ENCODE measurements at places on chromosomes 16 and 17. TPM values are rescaled to one million over a fixed set of nuclear protein-coding genes. Genes with fewer than 3 reads are reported as not detected.

DNA sequence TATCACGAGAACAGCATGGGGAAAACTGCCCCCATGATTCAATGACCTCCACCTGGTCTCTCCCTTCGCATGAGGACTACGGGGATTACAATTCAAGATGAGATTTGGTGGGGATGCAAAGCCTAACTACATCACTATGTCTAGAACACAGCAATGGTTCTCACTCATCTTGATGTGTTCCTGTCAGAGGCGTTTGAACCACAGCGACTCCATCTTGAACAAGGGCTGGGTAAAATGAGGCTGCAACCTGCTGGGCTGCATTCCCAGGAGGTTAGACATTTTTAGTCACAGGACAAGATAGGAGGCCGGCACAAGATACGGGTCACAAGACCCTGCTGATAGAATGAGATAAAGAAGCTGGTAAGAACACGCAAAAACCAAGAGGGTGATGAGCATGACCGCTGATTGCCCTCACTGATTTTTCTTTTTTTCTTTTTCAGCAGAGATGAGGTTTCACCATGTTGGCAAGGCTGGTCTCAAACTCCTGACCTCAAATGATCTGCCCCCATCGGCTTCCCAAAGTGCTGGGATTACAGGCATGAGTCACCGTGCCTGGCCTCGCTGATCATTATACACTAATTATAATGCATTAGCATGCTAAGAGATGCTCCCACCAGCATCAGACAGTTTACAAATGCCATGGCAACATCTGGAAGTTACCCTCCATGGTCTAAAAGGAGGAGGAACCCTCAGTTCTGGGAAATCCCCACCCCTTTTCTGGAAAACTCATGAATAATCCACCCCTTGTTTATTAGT is 3.0 kb upstream of the PPY start:
- peaks cover 47% of the 10 kb centered on the region for H3K27me3 ChIP-seq
- H3K4me1 ChIP-seq = no peaks in the 10 kb centered on the region
- DNase-seq = no peak
- no peak overlapping the region for H3K4me3 ChIP-seq
- H3K36me3 ChIP-seq = no peaks in the 10 kb centered on the region

GRCh38 chr16:85986931-85987749 is 88.2 kb downstream of the IRF8 start:
- H3K27ac ChIP-seq = no peak overlapping the region
- peaks cover 3% of the 10 kb centered on the region for H3K4me1 ChIP-seq
- H3K4me3 ChIP-seq = peak overlapping the region; percentile 5
- no peak for DNase-seq
- peaks cover 98% of the 10 kb centered on the region for H3K27me3 ChIP-seq

- peaks cover 4% of the 10 kb centered on the region for H3K4me1 ChIP-seq
- no peak for DNase-seq
- peaks cover 40% of the 10 kb centered on the region for H3K36me3 ChIP-seq
- H3K4me3 ChIP-seq = no peak overlapping the region
These were observed 28.4 kb upstream of the SLC25A19 start for GRCh38 chr17:75317671-75318070.

DNA sequence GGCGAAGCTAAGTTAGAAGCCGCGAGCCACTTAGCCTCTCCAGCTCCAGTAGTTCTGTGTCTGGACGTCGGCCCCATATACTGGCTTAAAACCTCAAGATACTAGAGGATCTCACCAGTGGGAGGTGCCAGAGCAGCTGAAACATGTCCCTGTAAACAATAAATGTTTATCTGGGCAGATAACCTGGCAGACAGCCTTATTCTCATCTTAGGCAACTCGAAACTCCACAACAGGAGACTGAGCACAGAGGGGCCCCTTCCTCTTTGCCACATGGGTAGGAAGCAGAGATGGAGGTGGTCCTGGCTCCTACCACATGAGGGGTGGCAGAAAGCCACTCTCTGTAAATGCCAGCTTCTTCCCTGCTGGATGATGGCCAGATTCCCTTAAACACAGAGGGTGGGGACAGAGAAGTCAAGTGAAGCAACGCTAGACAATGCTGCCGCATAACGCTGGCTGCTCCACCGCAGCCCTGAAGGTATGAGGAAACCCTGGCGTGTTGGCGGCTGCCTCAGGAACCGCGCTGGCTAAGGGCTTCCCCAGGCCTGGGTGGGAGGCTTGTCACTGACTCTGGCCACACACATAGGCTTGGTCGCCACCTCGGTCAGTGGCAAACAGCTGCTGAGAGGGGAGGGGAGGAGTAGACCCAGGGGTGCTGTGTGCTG is 67.9 kb downstream of the HIC1 start:
- peaks cover 35% of the 10 kb centered on the region for H3K4me1 ChIP-seq
- peak overlapping the region; percentile 85 for H3K27ac ChIP-seq
- DNase-seq = peak; percentile 62
- H3K4me3 ChIP-seq = peak overlapping the region; percentile 32
- no peaks in the 10 kb centered on the region for H3K27me3 ChIP-seq

GRCh38 chr16:20853143-20853542 is 46.8 kb downstream of the REXO5 start:
- no peaks in the 10 kb centered on the region for H3K27me3 ChIP-seq
- H3K27ac ChIP-seq = peak overlapping the region; percentile 92
- H3K36me3 ChIP-seq = no peaks in the 10 kb centered on the region

DNA sequence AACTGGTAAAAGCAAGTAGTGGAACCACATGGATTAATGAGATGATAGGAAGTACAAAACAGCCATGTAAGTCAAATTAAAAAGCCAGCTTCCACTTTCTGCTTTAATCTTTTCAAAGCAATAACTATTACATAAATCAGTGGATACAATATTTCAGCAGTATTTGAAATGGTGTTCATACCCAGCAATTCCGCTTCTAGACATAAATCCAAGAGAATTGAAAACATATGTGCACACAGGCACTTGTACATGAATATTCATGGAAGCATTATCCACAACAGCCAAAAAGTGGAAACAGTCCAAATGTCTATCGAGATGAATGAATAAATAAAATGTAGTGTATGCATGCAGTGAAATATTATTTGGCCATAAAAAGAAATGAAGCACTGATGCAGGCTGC is 27.4 kb downstream of the SLFN12L start:
- H3K27me3 ChIP-seq = peaks cover 54% of the 10 kb centered on the region
- no peak overlapping the region for H3K27ac ChIP-seq
- no peak overlapping the region for H3K4me3 ChIP-seq
- H3K36me3 ChIP-seq = no peaks in the 10 kb centered on the region
- no peak for DNase-seq

DNA sequence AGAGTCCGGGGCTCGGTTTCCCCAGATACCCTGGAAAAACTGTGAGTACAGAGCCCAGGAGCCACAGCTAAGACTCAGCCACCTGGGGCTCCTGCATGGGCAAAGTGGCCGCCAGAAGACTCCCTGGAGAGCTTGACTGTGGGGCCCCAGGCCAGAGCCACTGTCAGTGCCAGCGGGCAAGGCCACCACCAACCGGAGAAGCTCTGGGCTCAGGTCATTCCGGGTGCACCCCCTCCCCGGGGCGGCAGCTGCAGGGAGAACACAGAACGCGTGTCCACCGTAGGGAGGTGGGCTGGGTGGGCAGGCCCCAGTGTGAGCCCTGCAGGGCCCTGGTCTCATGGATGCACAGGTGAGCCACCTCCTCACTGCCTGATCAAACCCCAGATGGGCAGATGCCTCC is 22.3 kb upstream of the RBFOX3 start:
- H3K4me1 ChIP-seq = no peaks in the 10 kb centered on the region
- H3K27ac ChIP-seq = no peak overlapping the region
- no peak overlapping the region for H3K4me3 ChIP-seq
- peak; percentile 3 for DNase-seq

KCNJ2 gene
- total RNA-seq = 44.8 TPM
